ENCODE measurements at places on chromosomes 5 and 9.
A peak's percentile ranks its signal among the peaks of the same experiment; 100 is the strongest.

- no peaks in the 10 kb centered on the region for H3K36me3 ChIP-seq
- no peaks in the 10 kb centered on the region for H3K27me3 ChIP-seq
- no peak overlapping the region for H3K27ac ChIP-seq
- no peak overlapping the region for H3K4me3 ChIP-seq
Observed at GRCh38 chr5:122864400-122864799, 19.0 kb downstream of the SNX24 start.

DNA sequence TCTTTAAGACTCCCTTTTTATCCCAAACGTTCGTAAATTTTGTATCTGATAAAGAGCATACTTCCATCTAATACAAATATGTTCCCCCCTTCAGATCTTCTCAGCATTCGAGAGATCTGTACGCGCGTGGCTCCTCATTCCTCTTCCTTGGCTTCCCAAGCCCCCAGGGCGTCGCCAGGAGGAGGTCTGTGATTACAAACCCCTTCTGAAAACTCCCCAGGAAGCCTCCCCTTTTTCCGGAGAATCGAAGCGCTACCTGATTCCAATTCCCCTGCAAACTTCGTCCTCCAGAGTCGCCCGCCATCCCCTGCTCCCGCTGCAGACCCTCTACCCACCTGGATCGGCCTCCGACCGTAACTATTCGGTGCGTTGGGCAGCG is 19.9 kb downstream of the CDKN2A start:
- H3K27ac ChIP-seq, result no peak overlapping the region
- peaks cover 4% of the 10 kb centered on the region for H3K27me3 ChIP-seq
- peak overlapping the region; percentile 74 for H3K4me3 ChIP-seq
- no peaks in the 10 kb centered on the region for H3K4me1 ChIP-seq
- DNase-seq, result no peak

DNA sequence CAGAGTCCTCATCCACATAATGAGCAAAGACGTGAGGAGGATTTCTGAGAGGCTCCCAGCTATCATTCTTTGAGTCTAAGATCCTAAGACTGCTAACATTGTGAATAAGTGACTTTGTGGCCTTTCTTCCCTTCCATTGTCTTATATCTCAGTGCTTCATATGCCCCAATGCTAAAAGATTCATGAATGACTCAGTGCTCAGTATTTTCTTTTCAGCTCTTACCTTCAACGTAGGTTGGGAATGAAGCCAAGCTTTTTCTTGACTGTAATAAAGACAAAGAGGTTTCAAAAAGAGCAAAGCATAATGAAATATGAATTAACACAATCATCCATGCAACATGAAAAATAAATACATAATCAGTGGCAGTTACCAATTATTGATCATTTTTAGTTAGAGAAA is 146.4 kb downstream of the ENTREP1 start:
- H3K4me3 ChIP-seq, result no peak overlapping the region
- no peaks in the 10 kb centered on the region for H3K4me1 ChIP-seq
- no peak overlapping the region for H3K27ac ChIP-seq
- no peak for DNase-seq
- H3K27me3 ChIP-seq, result no peaks in the 10 kb centered on the region

- no peaks in the 10 kb centered on the region for H3K27me3 ChIP-seq
- no peak for DNase-seq
- no peak overlapping the region for H3K27ac ChIP-seq
- no peaks in the 10 kb centered on the region for H3K4me1 ChIP-seq
- H3K4me3 ChIP-seq, result no peak overlapping the region
- H3K36me3 ChIP-seq, result no peaks in the 10 kb centered on the region
Observed at GRCh38 chr9:73116031-73116430, 35.6 kb upstream of the ANXA1 start.

DNA sequence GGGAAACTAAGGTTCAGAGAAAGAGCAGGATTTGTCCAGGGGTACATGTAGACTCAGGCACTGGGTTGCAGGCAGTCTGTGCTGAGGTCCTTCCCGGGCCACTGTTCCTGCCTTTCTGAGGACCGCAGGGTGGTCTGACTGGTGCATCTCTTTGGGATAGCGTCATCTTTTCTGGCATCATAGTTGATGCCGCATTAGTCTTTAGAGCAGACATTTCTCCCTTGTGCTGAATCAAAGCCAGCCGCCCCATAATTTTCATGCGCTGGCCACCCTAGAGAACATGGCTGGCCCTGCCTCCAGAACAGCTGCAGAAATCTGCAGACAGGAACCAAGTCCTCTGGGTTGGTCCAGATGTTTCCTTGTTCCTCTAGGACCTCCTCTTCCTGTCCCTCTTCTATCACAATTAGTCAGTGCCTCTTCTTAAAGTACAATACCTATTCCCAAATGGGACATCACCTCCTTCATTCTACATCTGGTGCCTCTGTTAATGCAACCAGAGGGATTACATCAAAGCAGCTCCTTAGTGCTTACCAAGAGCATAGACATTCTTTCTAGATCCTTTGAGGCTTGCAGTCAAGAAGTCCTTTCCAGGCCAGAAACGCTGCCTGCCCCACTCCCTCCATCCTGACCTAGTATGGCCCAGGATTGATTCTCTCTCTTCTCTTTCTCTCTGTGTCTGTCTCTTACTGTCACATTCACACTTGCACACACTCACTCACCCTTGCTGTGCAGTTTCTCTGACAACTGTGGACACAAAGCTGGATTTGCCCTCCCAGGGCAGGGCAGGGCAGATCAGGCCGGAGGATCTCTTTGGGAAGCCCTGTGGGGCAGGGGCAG is 42.0 kb upstream of the ORM1 start:
- H3K27ac ChIP-seq, result no peak overlapping the region
- H3K4me3 ChIP-seq, result no peak overlapping the region
- H3K4me1 ChIP-seq, result no peaks in the 10 kb centered on the region

DNA sequence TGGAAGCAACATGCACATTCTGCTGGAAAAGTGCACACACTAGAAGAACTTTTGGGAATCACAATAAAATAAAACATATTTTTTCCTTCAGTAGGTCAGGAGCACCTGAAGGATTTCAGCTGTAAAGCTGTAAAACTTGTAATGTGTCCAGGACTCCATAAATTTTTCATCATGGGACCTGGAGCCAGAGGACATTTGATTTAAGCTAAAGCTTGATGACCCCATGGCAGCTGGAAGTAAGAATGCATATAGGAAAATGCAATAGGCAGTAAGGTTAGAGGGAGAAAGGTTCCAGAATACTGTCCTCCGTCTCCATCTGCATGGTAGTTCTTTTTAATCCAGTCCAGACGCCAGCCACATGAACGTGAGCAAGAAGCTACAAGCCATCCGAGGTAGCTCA is 166.0 kb downstream of the ADAMTSL1 start:
- DNase-seq, result no peak
- H3K27me3 ChIP-seq, result no peaks in the 10 kb centered on the region
- no peaks in the 10 kb centered on the region for H3K4me1 ChIP-seq
- H3K36me3 ChIP-seq, result no peaks in the 10 kb centered on the region
- no peak overlapping the region for H3K4me3 ChIP-seq
- no peak overlapping the region for H3K27ac ChIP-seq

DNA sequence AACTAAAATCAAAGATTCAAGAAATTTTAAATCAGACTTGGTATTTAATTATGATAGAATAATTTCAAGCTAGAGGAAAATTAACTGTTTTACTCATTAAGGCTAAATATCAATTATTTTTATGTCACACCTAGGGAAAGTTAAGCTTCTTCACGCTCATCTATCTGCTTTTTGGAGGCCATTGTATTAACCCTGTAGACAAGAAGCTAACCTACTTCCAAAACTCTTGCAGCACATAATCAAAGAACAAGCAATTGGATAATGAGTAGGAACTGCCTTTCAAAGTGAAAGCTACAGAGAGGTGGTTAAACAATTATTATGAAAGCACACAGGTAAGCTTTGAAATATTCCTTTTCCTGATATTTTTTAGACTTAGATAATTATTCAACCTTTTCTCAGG is 6.7 kb downstream of the EBF1 start:
- H3K27me3 ChIP-seq, result peaks cover 14% of the 10 kb centered on the region
- no peaks in the 10 kb centered on the region for H3K36me3 ChIP-seq
- H3K4me3 ChIP-seq, result peak overlapping the region; percentile 35

DNA sequence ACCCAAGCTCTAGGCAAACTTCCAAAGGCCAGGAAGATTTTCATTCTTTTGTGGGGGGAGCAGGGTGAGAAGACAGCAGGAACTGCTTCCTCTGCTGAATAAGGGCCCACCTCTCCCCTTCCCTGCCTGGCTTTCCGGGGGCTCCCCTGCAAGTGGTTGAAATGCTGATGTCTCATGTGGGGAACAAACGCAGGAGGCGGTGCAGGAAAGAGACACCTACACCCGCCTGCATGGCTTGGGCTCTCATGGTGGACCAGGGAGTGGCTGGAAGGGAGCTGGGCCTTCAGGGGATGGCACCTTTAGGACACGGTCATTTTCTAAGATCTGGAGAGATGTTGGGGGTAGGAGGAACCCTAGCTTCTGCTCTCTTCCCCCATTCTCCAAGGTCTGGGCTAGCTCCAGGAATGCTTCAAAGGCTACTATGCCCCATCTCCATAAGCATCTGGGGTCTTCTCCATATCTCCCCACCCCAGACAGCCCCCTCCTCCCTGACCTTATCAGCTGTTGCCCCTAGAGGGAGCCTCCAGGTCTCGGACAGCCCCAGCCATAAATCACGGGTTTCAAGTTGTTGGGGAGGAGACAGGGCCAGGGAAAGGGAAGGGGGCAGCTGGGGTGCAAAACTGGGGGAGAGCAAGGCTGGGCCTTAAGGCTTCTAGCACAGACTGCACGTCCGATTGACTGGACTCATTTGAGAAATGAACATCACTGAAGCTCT is 76.6 kb downstream of the PSD2 start:
- H3K4me1 ChIP-seq, result peaks cover 8% of the 10 kb centered on the region
- H3K4me3 ChIP-seq, result no peak overlapping the region
- no peak overlapping the region for H3K27ac ChIP-seq
- no peaks in the 10 kb centered on the region for H3K27me3 ChIP-seq
- DNase-seq, result no peak

DNA sequence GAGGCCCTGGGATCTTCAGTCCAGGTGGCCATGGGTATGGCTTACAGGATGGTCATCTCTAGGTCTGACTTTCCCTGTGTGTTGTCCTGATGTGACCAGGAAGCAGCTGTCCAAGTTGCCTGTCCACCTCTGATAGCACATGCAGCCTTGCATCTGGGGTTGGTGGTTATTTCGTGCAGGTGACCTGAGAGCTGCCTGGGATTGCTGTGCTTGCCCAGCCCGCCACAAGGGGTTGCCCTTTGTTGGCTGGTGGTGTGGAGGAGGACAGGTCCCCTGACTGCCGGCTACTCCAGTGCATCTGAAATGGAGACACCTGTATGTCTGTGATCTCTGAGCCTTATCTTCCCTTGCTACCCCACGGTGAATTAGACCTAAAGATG is 212.6 kb downstream of the ARHGAP26 start:
- H3K27ac ChIP-seq, result peak overlapping the region; percentile 52
- no peak overlapping the region for H3K4me3 ChIP-seq
- H3K27me3 ChIP-seq, result no peaks in the 10 kb centered on the region
- H3K4me1 ChIP-seq, result peaks cover 11% of the 10 kb centered on the region
- no peaks in the 10 kb centered on the region for H3K36me3 ChIP-seq

DNA sequence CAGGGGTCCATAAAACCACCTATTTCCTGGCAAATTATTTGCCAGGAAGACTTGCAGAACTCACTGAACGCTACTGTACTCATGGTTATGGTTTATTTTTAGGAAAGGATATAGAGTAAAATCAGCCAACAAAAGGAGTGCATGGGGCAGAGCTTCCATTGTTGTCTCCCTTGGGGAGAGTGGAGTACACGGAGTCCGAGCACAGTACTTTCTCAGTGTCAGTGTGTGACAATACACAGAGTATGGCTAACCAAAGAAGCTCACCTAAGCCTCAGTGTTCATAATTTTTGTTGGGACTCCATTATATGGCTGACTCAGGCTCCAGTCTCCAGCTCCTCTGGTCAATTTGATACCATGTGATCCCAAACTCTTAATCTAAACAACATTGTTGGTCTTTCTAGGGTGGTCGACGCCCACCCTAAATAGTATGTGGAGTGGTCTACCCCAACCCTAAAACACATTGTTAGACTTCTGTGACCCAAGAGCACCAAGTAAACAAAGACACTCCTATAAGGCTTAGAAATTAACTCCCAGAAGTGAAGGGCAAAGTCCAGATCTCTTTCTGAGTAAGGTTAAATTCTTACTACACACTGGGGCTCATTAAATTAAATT is 74.9 kb downstream of the SLC44A1 start:
- no peak overlapping the region for H3K27ac ChIP-seq
- H3K36me3 ChIP-seq, result no peaks in the 10 kb centered on the region
- H3K4me3 ChIP-seq, result no peak overlapping the region
- H3K27me3 ChIP-seq, result no peaks in the 10 kb centered on the region
- no peaks in the 10 kb centered on the region for H3K4me1 ChIP-seq

DNA sequence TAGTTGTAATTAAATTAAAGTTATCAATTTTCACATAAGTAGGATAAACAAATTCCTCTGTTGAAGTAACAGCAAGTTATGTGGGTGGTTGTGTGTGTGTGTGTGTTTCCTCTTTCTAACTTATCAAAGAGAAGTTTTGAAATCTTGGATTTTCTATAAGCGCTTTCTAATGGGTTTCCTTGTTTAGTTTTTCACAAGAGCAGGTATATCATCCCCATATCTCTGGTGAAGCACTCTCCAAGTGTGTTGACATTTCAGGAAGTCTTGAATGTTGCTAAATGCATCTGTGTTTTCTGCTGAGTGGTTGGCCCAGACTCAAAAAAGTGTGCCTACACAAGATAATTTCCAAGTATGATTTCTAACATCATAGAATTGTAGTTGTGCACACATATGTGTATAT is 43.3 kb downstream of the PRDM6 start:
- no peaks in the 10 kb centered on the region for H3K36me3 ChIP-seq
- no peaks in the 10 kb centered on the region for H3K27me3 ChIP-seq
- H3K27ac ChIP-seq, result no peak overlapping the region
- DNase-seq, result no peak
- no peaks in the 10 kb centered on the region for H3K4me1 ChIP-seq

GRCh38 chr5:8114597-8115266 is 245.8 kb downstream of the MTRR start:
- no peak for DNase-seq
- H3K27me3 ChIP-seq, result no peaks in the 10 kb centered on the region
- no peaks in the 10 kb centered on the region for H3K4me1 ChIP-seq
- no peaks in the 10 kb centered on the region for H3K36me3 ChIP-seq
- no peak overlapping the region for H3K4me3 ChIP-seq
- no peak overlapping the region for H3K27ac ChIP-seq

DNA sequence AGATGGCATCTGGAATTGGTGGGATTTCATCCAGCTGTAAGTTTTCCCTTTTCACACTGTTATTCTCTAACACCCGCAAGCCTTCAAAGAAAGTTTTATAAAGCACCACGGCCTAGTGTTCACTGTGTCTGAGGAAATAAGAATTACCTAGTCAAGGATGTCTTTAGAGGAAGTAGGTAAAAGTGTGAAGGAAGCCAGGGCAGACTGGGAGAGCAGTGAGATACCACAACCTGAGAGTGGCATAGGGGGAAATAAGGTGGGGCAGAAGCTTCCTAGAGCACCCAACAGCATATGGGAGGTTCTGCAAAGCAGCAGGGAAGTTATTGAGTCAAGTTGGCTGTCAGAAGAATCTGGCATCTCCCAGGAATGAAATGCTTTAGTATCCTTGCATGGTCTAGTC is 241.2 kb downstream of the CETN3 start:
- no peaks in the 10 kb centered on the region for H3K27me3 ChIP-seq
- H3K4me1 ChIP-seq, result no peaks in the 10 kb centered on the region
- no peaks in the 10 kb centered on the region for H3K36me3 ChIP-seq
- no peak for DNase-seq

- no peaks in the 10 kb centered on the region for H3K27me3 ChIP-seq
- H3K27ac ChIP-seq, result no peak overlapping the region
- no peak for DNase-seq
- H3K4me1 ChIP-seq, result peaks cover 4% of the 10 kb centered on the region
- H3K4me3 ChIP-seq, result no peak overlapping the region
Observed at GRCh38 chr9:72473474-72474261, 47.7 kb upstream of the TMC1 start.
